Left renal cortex interstitium (tissue), 4 donors: ENCODE measurements at places on chromosomes 6 and 20. TPM values are rescaled to one million over a fixed set of nuclear protein-coding genes. Genes with fewer than 3 reads are reported as not detected.

Gene PRICKLE4
- 6.5 TPM for polyA plus RNA-seq

Gene OPRM1
- polyA plus RNA-seq, result 0.09 TPM

Gene ULBP2
- 0.47 TPM for polyA plus RNA-seq

Gene NANP
- polyA plus RNA-seq, result 5.9 TPM

Gene SGK2
- 29.1 TPM for polyA plus RNA-seq

Gene RAET1L
- not detected for polyA plus RNA-seq

Gene HFE
- 8.8 TPM for polyA plus RNA-seq

Gene ZNF391
- polyA plus RNA-seq, result 12.2 TPM

Gene FAM83C
- not detected for polyA plus RNA-seq

DNA sequence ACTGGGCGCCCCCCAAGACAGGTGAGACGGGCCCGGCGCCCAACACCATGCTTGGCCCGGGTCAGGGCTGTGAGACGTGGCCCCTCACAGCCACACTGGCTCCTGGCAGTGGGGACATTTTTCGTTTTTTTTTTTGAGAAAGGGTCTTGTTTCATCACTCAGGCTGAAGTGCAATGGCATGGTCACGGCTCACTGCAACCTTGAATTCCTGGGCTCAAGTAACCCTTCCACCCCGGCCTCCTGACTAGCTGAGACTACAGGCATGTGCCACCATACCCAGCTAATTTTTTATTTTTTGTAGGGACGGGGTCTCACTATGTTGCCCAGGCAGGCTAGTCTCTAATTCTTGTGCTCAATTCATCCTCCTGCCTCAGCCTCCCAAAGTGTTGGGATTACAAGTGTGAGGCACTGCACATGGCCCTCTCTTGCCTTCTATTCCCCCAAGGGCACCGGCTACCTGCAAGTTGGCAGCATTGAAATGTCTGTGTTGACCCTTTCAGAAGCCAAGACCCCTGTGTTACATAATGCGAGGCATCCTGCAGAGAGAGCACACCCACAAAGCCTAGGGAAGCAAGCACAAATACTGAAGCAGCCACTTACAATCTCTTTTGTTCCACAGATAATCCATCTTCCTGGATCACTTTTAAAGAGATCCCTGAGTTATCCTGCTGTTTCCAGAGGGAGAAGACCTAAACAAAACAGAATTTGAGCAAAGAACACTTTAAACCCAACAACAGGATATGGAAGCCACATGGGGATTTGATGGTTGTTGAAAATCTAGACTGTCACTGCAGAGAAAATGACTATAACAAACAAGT, 57.5 kb upstream of the SLC4A11 start:
- no peak for DNase-seq

DNA sequence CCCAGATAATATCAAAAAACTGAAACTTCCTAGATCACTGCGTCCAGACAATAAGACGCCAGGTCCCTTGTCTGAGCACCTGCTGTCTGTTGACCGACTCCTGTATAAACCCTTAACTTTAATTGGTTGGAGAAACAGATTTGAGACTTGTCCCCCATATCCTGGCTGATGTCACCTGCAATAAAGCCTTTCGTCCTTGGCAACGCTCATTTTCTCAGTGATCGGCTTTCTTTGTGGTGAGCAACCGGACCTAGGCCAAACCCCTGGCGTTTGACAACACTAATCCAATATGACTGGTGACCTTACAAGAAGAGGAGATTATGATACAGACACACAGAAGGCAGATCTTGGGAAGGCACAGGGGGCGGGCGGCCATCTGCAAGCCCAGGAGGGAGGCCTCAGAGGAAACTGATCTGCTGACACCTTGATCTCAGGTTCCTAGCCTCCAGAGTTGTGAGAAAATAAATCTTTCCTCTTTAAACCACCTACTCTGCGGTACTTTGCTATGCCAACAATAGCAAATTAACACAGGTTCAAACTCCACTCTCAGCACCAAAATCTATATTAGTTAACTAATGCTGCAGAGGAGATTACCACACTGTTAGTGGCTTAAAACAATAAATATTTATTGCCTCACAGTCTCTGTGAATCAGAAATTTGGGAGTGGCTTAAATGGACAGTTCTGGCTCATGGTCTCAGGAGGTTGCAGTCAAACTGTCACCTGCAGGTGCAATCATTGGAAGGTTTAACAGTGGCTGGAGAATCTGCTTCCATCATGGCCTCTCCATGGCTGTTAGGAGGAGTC, 178.7 kb downstream of the OTOR start:
- DNase-seq, result no peak

DNA sequence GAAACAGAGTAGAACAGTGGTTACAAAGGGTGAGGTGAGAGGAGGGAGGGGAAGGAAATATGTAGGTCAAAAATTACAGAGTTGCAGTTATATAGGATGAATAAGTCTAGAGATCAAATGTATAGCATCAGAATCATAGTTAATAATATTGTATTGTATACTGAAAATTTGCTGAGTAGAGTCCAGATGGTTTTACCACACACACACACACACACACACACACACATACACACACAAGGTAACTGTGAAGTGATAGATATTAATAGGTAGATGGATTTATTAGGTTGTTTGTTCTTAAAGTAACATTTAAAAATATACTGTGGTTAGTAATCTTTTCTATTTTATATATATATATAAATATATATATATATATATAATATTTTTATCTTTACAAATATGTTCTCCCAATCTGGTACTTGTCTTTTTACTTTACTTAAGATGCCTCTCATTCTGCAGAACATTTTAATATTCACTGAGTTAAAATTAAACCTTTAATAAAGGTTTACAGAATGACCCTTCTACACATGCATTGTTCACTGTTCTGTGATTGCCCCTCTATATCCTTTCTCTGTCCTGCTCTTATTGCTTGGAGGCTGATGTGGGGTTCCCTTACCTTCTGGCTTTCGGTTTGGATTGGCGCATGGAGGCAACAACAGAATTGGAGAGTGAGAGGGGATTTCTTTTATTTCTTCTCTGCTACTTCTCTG, 408 bp downstream of the PTCHD4 start:
- no peak for DNase-seq

DNA sequence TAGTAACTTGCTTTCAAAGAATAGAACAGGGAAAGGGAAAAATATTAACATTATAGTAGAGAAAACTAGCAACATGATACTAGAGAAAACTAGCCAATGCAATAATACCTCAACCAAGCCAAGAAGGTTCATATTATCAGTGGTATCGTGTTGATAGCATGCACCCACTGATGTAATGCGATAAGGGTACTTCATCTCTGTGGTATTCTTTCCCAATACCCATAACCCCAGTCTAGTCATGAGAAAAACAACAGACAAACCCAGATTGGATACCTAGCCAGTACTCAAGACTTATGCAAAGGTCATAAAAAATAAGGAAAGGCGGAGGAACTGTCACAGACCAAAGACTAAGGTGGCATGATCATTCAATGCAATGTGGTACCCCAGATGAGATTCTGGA, 21.0 kb downstream of the BLOC1S5 start:
- DNase-seq, result no peak

DNA sequence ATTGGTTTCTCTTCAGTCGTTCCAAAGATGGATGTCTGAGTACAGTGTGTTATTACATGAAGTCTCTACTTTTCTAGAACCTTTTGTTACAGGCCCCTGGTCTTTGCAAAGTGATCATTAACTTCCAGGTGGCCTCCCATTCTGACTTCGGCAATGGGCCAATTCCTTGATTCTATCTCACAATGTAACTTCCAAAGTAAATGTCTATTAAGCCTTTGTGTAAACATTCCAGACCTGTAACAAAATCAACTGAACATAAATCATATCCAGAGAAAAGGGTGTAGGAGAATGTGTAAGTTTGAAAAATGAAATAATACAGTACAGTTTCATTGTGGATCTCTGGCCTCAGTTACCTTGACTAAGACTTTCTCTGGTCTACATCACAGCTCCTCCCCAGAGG, 187.8 kb upstream of the JAG1 start:
- DNase-seq, result no peak

DNA sequence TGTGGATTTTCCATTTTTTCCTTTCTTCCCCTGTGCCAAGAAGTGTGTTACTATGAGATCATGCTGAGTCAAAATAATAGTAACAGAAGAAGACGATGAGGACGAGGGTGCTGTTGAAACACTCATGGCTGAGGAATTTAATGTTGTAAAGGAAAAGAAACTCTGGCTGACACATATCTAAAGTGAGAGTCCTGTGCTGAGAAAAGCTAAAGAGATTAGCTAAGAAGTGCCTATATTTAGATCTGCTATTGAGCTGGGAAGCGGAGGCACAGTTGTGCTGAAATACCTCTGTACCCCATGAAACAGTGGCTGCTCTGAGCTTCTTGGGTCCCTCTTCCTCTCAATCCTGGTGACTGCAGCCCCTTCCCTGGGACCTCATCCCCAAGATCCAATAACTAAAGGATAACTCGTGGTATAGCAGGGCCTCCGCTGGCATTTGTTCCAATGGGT, 1.1 kb upstream of the SYTL3 start:
- DNase-seq, result no peak

GRCh38 chr6:162306616-162307015, 420.9 kb downstream of the PRKN start:
- DNase-seq, result no peak
